ENCODE measurements at places on chromosomes 16 and 17.

- DNase-seq: peak; percentile 54
These were observed 634 bp downstream of the KANSL1 start for GRCh38 chr17:46192439-46193150.

GRCh38 chr17:45782889-45783592, 1.1 kb upstream of the CRHR1 start:
- DNase-seq: no peak

GRCh38 chr16:50752471-50753235, 10.8 kb downstream of the CYLD start:
- DNase-seq: no peak

GRCh38 chr16:85084841-85085510, 27.3 kb downstream of the CIBAR2 start:
- no peak for DNase-seq

GRCh38 chr17:489758-490329, 137.2 kb upstream of the RPH3AL start:
- peak; percentile 44 for DNase-seq

- no peak for DNase-seq
These were observed 2.8 kb downstream of the ALDOA start for GRCh38 chr16:30068333-30068732.

DNA sequence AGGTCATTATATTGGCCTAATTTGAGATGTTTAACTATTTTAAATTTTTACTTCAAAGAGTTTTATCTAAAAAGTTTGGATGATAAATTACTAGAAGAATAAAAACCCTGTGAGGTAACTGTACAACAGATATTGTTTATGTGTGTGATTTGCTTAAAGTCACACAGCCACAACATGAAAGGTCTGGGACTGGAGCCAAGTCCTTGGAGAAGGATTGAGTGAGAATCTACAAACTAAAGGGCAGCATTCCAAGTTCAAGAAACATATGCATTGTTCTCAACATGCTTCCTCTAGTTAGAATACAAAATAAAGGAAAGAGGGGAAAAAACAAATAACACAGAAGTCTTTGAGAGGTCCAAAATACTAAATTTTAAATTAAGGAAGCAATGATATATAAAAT, 131.5 kb upstream of the MON1B start:
- DNase-seq: no peak

- DNase-seq: no peak
These were observed 4.0 kb downstream of the CDH15 start for GRCh38 chr16:89175280-89176146.

DNA sequence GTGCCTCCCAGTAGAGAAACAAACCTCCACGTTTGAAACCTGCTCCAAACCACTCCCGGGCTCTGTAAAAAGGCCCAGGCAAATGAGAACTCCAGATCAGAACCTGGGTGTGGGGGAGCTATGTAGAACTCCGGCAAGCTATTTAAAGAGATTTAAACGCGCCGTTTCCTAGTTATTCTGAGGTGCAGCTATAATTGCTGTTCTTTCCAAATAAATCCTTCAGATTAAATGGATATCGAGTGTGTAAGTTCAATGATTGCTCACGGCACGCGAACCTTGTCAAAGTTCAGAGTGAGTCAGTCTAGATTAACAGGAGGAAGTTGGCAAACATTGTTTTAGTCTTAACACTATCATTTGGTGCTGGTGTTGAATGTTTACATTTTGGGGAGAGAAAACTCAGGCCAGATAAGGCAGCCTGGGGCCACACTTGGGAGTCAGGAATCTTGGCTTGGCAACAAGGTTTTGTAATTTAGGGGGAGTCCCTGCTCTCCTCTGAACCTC, 92.9 kb upstream of the SALL1 start:
- peak; percentile 16 for DNase-seq

GRCh38 chr17:48718227-48718760, 4.0 kb downstream of the PRAC1 start:
- DNase-seq: no peak

GRCh38 chr17:8665684-8666083, 35.2 kb upstream of the MYH10 start:
- no peak for DNase-seq

DNA sequence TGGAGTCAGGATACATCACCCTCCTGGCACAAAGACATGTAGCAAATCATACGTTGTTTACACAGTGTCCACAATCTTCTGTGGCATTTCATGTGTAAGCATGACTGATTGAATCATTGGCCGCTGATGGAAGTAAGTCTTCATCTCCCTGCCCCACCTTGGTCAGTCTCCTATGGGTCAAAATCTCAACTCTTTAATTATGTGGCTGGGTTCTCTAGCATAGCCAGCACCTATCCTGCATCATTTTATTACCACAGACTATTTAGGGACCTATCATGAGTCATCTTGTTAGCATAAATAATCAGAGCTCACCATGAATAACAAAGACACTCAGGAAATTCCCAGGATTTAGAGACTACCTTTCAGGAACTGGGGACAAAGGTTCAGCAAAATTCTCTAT, 15.9 kb downstream of the TANC2 start:
- peak; percentile 68 for DNase-seq

DNA sequence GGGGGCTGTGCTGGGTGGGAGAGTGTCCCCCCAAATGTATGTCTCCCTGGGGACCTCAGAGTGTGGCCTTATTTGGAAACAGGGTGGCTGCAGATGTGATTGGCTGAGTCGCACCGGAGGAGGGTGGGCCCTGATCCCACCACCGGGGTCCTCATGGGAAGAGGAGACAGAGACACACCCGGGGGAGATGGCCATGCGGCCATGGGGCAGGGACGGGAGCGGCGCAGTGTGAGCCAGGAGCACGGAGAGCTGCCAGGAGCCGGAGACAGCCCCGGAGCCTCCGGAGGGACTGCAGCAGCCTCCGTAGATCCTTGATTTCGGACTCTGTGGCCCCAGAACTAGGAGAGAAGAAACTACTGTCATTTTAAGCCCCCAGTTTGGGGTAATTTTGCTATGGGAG, 1.6 kb upstream of the CIBAR2 start:
- no peak for DNase-seq

GRCh38 chr17:38922538-38923297, 2.7 kb upstream of the LASP1NB start:
- peak; percentile 69 for DNase-seq

GRCh38 chr16:5895137-5895536, 797.5 kb upstream of the EEF2KMT start:
- DNase-seq: no peak

- DNase-seq: no peak
These were observed 40.5 kb downstream of the ABHD15 start for GRCh38 chr17:29526322-29526721.

GRCh38 chr16:72312828-72313227, 140.9 kb upstream of the PMFBP1 start:
- DNase-seq: peak; percentile 25

GRCh38 chr17:54626146-54626703, 274.4 kb upstream of the TOM1L1 start:
- DNase-seq: no peak

DNA sequence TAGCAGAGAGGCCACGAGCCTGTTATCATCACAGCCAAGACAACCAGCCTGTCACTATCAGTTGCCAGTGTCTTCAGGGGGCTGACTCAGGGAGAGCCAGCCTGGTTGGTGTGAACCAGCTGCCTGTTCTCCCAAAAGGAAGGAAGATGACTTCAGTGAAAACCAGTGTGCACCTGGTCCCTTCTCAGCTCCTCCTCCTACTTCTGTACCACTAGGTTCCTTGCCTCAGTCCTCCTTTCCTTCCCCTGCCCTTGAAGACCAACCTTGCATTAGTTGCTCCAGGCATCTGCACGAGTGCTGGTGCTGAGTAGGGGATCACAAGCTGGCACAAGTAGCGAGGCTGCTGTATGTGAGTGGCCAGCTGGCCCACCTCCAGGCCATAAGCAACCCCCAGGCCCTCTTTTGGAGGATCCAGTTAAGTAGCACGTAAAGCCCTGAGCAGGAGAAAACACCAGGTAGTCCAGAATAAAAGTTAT, 8.5 kb downstream of the TUBG1 start:
- no peak for DNase-seq

DNA sequence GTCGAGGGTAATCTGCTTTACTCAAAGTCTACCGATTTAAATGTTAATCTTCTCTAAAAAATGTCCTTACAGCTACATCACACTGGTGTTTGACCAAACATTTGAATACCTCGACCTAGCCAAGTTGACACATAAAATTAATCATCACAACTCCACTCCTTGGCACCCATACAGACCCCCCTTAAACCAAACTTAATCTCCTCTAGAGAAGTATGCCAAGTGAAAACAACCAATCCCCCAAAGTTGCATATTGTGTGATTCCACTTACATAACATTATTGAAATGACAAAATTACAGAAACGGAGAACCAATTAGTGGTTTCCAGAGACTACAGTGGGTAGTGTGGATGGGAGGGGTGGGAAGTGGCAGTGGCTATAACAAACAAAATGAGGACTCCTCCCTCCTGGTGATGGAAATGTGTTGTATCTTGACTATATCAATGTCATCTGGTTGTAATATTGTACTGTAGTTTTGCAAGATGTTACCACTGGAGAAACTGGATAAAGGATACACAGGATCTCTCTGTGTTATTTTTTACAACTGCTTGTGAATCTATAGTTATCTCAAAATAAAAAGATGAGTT, 39.4 kb downstream of the CAPNS2 start:
- DNase-seq: no peak

- DNase-seq: peak; percentile 16
These were observed at the start of gene ABR for GRCh38 chr17:1179818-1180742. ABR (minus strand) TSS chr17:1179981; CDS start chr17:1179727, 254 bp downstream.

GRCh38 chr17:67504182-67504581, 127.1 kb downstream of the PITPNC1 start:
- DNase-seq: no peak

- peak; percentile 39 for DNase-seq
These were observed 11.6 kb downstream of the KRT33A start for GRCh38 chr17:41338961-41339485.

DNA sequence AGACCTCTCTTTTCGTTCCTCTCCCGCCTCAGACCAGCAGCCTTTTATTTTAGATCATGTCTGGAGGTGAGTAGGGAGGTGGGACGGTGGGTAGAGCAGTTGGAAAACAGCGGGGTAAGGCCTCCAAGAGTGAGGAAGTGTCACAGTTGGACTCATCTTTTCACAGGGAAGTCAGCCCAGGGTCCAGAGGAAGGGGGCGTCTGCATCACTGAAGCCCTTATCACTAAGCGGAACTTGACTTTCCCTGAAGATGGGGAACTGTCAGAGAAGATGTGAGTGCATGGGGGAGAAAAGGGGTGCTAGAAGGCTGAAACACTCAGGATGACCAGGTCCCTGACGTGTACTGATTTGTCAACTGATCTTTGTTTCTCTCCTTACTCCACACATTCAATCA, 461 bp downstream of the LRRC46 start:
- DNase-seq: no peak

GRCh38 chr16:2472885-2473445, 1.9 kb downstream of the NTN3 start:
- no peak for DNase-seq

DNA sequence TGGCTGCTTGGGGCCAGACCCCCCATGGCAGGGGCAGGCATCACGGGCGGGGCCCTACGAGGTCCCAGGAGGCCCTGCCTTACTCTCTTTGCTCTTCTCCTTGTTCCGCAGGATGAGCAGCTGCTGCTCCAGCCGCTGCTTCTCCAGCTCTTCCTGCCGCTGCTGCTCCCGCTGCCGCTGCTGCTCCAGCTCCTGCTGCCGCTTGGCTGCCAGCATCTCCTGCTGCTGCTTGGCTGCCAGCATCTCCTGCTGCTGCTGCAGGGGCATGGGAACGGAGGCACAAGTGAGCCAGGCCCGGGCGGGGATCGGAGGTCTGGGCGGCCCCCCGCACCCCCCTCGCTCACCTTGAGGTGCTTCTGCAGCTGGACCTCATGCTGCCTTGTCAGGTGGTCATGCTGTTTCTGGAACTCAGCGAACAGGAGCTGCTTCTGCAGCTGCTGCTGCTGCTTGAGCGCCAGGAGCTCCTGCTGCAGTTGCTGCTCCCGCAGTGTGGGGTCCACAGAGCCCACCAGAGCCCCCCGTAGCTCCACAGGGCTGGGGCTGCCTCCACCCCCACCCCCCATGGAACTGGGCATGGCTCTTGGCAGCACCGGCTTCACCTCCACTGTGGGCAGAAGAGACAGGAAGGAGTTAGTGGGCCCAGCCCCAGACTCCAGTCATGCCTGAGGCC, 22.8 kb downstream of the G6PC3 start:
- no peak for DNase-seq

GRCh38 chr16:86244158-86244557, 266.2 kb upstream of the FOXF1 start:
- no peak for DNase-seq

DNA sequence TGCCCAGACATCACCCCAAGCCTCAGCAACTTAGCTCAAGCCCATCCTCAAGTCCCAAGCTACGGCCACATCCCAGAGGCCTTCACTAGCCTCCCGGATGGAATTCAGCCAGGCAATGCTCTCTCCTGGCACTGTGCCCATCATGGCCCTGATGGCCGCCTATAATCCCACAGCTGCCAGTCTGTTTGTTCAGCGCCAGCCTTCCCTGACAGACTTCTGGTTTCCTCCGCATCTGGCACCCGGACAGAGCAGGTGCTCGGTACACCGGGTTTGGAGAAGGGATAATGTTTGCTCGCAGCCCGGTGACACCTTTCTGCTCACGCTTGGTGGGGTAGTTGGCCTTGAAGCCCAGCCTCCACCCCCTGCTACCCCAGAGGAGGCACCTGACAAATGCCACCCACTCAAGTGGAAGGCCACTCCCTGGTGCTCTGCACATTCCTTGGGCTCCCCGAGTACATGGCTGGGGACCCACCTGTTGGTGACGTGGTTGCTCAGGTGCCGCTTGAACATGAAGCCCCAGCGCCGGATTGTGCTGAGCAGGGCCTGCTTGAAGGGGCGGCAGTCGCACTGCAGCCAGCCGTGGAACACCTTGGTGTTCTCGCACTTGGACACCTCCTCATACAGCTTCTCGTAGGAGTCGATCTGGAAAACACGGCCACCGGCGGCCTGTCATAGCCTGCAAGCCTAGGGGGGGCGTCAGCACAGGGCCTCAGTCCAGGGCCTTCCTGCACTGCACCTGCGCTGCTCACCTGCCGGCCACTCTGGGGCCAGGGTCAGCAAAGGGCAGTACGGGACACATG, 47.1 kb downstream of the DNAH17 start:
- no peak for DNase-seq

DNA sequence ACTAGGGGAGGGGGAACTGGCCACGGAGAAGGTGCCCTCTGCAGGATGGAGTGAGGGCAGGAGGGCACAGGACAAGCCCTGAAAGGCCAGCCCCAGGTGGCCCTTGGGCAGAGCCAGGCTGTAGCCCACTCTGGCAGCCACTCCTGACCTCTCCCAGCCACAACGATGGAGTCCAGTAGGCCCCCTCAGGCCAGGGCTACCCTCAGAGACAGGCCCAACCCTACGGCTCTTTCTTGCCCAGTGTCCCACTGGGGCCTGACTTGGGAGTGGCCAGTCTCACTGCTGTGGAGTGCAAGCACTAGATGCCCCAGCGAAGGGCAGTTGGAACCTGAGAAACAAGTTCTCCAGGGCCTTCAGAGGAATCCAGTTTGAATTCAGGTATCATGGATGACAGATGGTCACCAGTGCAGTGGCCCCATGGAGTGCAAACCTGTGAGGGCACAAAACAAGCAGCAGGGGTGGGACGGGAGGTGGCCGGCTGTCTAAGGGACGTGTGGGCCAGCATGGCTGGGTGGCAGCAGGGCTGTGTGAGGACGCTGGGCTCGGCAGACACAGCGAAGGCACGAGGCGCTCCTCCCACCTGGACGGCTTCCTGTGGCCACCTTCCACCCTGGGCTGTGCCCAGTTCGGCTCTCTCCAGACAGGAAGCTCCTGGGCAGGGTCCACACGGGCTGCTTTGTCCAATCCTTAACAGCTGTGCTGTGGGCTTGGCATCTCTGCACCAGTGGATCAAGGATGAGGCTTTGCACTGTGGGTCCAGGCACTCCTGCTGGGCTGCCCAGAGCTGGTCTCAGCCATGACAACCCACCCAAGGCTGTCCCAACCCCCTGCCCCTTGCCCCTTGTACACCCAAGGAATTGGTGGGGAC, 72.1 kb downstream of the AMFR start:
- no peak for DNase-seq

All from IMR-90 (cell line).